ENCODE measurements at places on chromosomes 4 and X. TPM values are rescaled to one million over a fixed set of nuclear protein-coding genes. Genes with fewer than 3 reads are reported as not detected.

ARHGAP36 gene
- 1.8 TPM for total RNA-seq

DNA sequence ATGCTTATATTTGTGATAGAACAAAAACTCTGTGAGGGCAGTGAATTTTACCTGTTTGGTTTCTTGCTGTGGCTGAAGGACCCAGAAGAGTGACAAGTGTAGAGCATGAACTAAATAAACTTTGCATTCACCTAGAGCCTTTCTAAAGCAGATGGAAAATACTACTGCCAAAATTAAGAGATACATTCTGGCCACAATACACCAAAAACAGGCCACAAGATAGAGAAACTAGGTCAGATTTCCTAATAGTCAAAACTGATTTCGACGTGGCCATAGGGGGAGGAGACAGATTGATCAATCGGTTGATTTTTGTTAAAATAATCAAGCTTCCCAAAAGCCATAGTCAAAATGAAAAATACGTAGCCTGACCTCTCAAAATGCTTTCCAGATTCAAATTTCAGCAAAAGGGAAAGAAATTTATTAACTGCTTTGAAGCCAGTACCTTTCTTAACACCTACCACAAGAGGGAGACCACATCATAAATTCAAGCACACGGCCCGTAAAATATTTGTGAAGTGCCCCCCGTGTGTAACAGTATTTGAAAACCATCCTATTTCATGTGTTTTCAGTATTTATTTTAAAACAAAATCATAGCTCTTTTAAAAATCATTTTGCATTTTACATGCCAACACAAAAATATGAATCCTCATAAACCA is 132.4 kb downstream of the CORIN start:
- DNase-seq = no peak

DNA sequence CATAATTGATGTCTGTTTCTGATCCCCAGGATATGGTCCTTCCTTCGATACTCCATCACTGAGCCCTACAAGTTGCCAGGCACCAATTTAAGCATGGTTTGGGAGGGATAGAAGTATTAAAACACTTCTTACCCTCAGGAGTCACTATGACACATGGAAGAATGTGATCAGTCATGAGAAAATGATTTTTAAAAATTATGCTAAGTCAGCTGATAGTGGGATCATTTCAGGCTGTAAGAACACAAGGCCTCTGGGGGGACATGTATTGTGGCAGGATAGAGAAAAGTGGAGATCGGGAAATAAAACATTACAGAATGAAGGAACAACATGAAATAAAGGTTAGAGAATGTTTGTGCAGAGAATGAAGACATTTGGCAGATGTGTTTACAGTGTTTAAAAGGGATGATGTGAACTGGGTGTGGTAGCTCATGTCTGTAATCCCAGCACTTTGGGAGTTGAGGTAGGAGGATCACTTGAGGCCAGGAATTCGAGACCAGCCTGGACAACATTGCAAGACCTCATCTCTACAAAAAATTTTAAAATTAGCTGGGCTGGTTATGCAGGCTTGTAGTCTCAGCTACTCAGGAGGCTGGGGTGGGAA is 64.0 kb downstream of the ELOVL6 start:
- DNase-seq = no peak

GRCh38 chr4:125728568-125728967 is 413.8 kb downstream of the FAT4 start:
- DNase-seq = no peak

TMPRSS11D gene
- total RNA-seq = not detected

- no peak for DNase-seq
These were observed 1.0 kb downstream of the ARMCX1 start for GRCh38 chrX:101551380-101551767.

DNA sequence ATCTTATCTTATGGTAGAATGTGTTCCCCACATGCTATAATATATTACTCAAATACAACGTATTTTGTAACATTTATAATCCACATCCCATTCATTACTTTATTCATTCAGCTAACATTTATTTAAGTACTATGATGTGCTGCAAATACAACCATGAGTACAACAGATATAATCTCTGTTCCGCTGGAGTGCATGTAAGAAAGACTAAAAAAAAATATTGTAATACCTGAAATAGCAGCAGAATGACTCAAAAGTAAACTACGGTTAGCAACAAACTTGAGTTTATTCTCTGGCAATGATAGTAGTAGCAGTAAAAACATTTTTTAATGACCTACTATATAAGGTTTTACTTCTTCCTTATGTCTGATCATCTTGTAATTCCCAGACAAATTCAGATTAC is 1776.3 kb downstream of the STIM2 start:
- DNase-seq = no peak

- DNase-seq = no peak
These were observed 31.8 kb downstream of the AMMECR1 start for GRCh38 chrX:110286106-110286505.

- no peak for DNase-seq
These were observed 69.6 kb downstream of the ARFIP1 start for GRCh38 chr4:152849350-152849749.

DNA sequence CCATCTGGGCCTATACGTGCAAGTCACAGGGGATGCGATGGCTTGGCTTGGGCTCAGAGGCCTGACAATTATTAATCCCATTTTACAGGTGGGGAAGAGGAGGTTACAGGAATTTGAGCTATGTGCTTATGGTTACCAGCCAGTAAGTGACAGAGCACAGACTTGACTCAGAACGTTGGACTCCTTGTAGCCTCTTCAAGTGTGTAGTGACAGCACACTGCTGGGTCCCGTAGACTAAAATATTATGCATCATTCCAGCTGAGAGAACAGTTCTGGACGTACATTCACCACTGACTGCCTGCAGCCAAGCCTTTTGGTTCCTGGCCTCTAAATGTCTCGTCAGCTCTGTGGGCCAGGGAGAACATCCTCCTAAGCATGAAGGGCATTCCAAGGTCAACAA is 314.5 kb downstream of the GPAT3 start:
- DNase-seq = no peak

- DNase-seq = peak; percentile 42
These were observed 9.5 kb downstream of the AMBN start for GRCh38 chr4:70601422-70602039.

- DNase-seq = peak; percentile 10
These were observed 192.9 kb downstream of the ARHGAP10 start for GRCh38 chr4:147924604-147925412.

- DNase-seq = no peak
These were observed 10.1 kb upstream of the FGG start for GRCh38 chr4:154622598-154622997.

VSIG4 gene
- total RNA-seq = not detected

- no peak for DNase-seq
These were observed 134.0 kb upstream of the SMAD1 start for GRCh38 chr4:145347684-145348083.

GRCh38 chr4:142405021-142405694 is 440.9 kb downstream of the INPP4B start:
- DNase-seq = peak; percentile 6

DNA sequence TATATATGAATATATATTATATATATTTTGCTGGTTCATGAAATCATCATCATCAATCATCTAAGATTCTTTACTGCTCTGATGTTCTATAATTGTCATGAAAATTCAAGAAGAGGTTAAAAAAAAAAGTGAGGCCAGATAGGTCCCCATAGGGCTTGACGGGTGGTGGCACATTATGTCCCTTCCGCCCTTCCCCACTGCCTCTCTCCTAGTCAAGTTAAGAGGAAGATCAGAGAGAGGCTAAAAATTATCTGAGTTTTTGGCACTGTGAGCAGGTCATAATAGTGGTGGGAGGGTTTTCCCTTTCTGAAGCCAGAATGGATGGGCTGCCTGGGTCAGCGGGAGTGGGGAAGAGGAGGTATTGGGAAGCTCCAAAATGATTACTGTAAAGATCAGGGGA is 5.4 kb downstream of the SYNPO2 start:
- DNase-seq = no peak

CCKAR gene
- not detected for total RNA-seq

DNA sequence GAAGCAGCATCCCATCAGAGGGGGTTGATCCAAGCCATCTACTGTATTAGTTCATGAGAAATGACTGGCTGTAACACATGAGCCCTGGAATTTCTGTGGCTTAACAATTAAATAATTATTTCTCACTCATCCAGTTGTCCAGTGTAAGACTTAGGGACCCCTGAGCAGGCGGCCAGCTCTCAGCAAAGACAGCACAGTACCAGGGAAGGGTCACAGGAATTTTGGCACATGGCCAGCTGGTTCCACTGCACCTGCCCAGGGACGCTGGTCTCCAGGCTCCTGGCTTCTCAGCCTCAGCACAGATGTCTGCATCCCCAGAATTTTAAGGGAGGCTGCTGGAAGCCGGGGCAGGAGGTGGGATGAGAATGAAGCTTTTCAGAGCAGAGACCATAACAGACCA is 93.7 kb upstream of the DHRSX start:
- no peak for DNase-seq

GRCh38 chr4:153790962-153791551 is 2.2 kb upstream of the SFRP2 start:
- DNase-seq = peak; percentile 73

SOWAHD gene
- total RNA-seq = 0.40 TPM

- DNase-seq = no peak
These were observed 356.6 kb downstream of the CXXC4 start for GRCh38 chr4:104138116-104138515.

DNA sequence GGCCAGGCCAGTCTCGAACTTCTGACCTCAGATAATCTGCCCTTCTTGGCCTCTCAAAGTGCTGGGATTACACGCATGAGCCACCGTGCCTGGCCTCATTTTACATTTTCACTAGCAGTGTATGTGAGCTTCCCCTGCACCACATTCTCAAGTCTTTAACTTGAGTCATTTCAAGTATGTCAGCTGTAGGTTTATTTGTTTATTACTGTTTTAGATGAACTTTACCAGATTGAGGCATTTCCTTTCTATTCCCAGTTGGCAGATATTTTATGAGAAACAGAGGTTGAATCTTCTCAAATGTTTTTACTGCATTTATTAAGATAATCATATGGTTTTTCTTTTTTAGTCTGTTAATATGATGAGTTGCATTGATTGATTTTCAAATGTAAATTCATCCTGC is 114.6 kb upstream of the SH3RF1 start:
- no peak for DNase-seq

DNA sequence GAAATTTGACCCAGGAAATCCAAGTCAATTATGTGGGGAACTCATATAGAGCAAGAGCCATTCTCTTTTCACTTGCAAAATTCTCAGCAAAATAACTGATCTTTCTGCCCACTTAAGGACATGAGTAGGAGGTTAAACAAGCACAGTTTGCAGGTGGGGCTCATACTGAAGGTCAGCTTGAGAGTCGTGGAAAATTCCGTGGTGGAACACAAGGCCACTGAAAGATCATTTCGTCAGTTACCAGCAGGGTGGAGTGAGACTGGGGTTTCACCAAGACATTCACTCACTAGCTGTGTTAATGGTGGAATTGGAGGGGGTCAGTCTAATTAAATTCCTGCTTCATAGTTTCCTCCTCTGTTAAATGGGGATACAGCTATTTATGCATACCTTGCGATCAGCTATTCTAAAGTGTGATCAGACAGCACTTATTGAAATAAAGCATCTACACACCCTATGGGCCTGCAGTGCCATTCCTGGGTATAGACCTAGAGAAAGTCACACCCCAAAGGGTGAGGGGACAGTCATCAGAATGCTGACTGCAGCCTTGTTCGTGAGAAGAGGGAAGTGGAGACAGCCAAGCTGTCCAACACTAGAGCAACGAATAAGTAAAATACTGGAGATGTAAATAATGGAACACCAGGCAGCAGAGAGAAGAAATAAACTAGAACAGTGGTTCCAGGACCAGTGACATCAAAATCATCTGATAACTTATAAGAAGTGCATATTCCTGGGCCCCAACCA is 42.7 kb upstream of the CLNK start:
- DNase-seq = no peak

PAGE1 gene
- not detected for total RNA-seq

NRK gene
- 0.32 TPM for total RNA-seq

UGT2B10 gene
- not detected for total RNA-seq

CPZ gene
- total RNA-seq = not detected

C4orf50 gene
- 0.02 TPM for total RNA-seq

DNA sequence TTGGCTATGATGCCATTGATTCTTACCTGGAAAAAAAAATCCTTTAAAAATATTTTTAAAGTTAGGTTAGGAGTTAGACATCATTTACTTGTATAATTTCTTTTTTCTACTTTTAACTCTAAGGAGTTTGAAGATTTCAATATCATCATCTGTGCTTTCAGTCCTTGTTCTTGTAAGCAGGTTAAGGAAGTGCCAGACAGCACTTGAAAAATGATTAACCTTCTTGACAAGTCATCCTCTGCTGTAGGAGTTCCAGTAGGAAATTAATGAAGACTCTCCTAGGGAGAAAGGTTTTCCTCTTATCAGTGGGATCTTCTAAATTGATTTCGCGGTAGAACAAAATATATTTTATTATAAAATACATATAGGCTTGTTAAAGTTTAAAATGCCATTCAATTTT is 29.1 kb upstream of the ANAPC4 start:
- DNase-seq = no peak

DNA sequence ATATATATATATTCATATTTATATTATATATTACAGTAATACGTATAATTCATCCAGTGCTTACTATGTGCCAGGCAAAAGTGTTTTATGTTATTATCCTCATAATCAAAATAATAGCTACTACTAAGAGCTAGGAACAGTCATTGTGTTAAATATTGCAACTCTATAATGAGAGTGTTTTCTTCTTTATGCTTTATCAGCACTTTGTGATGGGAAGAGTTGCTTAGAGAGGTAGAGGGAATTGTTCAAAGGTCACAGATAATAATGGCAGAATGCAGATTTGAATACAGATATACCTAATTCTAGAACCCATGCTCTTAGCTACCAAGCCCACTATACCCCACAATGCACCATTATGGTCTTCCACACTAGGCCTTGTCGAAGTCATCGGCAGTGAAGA is 318.8 kb upstream of the PPARGC1A start:
- DNase-seq = no peak

DNA sequence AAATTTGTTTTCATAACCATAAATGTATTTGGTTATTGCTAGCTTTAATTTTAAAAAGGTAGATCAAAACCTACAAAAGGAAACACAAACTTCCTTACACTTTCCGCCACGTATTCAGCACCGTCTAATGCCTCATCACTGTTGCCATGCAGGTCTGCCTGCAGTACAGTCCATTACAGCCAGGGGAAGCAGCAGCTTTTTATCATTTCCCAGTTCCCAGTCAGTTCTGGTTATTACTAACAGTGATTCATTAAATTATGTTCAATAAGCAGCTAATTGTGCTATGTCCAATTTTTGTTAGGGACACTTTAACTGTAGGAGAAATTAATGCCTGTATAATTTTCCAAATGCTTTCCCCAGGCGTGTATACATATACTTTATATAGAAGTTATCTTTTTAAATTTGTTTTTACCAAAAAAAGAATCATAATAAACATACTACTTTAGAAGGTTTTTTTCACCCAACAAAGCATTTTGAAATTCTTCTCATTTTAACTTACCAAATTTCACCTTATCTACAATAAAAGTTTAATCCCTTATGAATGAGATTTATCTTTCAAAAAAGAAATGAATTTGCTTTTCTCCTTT is 93.3 kb downstream of the ANXA3 start:
- DNase-seq = peak; percentile 20

DNA sequence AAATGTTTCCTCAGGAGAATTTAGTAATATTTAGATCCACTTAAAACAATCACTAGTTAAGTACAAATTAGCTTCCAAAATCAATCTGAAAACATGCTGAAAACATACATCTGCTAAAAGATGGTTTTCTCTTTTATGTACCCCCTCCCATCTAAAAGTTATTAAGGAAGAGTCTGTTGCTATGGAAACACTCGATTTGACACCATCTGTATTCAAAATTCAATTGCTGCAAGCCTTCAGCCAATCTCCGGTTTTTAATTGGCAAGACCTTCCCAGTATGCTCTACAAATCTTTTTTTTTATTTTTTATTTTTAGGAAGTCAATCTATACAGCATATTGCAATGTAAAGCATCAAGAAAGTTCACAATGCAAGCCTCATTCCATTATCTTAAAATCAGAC is 639.3 kb upstream of the FTHL17 start:
- no peak for DNase-seq

All from neural crest cell (in vitro differentiated cells).